T-helper 1 cell (primary cell): ENCODE measurements at places on chromosomes 2 and 18.

- DNase-seq: no peak
Measured at GRCh38 chr2:30997979-30998378, 140.3 kb downstream of the GALNT14 start.

DNA sequence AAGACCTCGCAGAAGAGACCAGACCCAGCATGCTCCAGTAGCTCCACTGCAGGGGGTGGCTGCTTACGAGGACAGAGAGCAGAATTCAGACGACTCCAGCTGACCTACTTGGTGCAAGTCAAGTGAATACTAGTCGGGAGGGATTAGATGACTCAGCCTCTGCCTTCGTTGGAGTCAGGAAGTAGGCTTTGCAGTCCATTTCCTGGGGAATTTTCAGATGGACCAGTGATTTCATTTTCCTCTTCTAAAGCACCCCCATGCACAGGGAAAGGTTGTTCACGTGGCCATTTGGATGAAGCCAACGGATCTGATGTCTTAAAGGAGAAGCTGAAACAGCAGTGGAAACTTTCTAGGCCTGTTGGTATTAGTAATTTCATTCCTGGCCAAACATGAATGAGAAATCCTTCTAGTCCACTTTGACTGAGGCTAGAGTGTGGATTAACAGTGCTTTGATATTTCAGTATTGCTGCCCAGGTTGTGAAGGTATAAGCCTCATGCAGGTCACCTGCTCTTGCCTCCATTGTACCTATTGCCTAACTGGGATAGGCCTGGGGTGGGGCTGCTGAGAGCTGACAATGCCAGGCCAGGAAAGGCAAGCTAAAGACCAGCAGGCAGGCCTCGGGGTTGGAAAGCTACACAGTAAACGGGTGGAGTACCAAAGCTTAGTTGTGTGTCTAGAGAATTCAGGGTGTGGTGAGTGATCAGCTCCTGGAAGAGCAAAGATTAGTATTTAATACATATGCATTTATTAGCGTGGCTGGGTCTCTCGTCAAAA lies 117.6 kb upstream of the FOSL2 start:
- DNase-seq: no peak

GRCh38 chr2:12624905-12625598 lies 91.7 kb upstream of the TRIB2 start:
- DNase-seq: no peak

- no peak for DNase-seq
Measured at GRCh38 chr2:184302506-184302905, 295.8 kb upstream of the ZNF804A start.

GRCh38 chr2:219281588-219281987 lies 2.4 kb downstream of the DNAJB2 start:
- DNase-seq: no peak

GRCh38 chr2:168626647-168627046 lies 170.6 kb downstream of the CERS6 start:
- DNase-seq: no peak

DNA sequence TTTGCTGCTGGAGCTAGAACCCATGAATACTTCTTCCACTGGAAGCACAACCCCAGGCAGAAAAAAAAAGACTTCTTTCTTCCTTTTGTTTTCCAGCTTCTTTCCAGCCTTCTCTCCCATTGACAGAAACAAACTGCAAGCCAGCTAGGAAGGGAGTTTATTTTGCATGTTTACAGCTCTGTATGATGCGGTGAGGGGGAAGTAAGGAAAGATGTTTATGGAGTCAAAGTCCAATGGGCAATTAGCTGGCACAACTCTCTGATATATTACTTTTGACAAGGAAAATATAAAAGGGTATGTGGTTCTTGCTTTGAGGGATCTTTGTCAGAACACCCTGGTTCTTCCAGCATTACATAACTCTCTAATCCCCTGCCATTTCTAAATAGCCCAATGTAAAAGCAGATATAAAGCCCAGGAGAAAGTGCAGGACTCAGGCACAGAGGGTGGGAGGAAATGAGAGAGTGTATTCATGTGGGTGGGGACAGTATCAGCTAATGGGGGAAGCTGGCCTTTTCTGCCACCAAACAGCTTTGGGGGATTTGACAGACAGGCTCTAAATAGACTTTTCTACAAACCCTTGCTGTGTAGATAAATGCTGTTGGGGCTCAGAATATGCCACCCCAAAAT lies 9.3 kb upstream of the NMS start:
- DNase-seq: no peak

DNA sequence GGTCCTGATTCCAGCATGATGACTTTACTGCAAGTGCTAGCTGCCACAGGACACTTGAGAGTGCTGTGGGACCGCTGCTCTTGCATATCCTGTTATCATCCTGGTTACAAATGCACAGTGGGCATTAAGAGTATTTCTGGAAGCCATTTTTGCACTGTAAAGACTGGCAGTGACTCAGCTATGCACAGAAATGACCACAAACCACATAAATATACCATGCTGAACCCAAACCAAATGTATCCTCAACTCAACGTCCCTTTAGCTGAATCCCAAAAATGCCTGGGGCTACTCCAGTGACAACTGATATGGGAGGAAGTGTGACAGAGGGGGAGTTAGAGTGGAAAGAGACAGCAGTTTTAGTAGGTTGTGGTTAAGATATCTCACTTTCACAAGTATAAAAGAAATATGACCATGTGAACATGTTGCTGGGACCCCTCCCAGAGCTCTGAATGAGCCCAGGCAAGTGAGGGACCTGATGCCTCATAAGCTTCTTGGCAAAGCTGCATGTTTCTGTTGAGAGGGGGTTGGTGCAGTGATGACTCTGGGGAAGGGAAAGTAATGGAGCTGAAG lies 37.3 kb downstream of the RHBDD1 start:
- no peak for DNase-seq

GRCh38 chr18:48931680-48932461 lies 18.9 kb downstream of the SMAD7 start:
- no peak for DNase-seq

- no peak for DNase-seq
Measured at GRCh38 chr2:105409717-105410116, 10.9 kb upstream of the FHL2 start.

GRCh38 chr2:14417551-14417950 lies 215.0 kb upstream of the LRATD1 start:
- no peak for DNase-seq

DNA sequence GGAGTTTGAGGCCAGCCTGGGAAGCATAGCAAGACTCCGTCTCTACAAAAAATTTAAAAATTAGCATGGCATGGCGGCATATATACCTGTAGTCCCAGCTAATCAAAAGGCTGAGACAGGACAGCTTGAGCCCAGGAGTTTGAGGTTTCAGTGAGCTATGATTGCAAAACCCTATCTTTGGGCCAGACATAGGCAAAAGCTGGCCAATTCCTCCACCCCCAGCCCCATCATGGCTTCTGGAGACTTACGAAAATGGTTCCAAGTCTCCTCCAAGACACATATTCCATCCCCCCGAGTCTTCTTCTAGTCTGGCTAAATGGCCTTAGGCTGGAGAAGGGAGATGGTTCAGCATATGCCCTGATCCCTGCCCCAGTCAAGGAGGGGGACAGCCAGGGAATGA lies 172.8 kb upstream of the HAAO start:
- DNase-seq: no peak

- DNase-seq: no peak
Measured at GRCh38 chr18:66682855-66683322, 79.0 kb upstream of the CDH19 start.

DNA sequence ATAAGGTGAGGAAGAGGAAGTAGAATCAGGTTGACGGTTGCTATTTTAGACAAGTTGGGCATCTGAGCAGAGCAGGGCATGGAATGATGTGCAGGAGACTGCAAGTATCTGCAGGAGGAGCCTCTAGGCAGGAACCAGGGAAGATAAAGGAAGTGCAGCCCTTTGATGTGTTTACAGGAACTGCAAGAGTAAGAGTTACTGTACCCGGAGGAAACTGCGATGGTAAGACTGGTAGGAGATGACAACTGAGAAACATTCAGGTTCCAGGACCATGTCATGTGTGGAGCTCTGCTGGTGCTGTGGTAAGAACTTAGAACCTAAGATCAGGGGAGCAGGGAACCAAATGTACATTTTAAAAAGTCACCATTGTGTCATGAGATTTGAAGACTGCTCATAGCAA lies 134.3 kb upstream of the STON1 start:
- DNase-seq: no peak

- DNase-seq: no peak
Measured at GRCh38 chr2:109257653-109258052, 128.6 kb downstream of the SH3RF3 start.

GRCh38 chr2:159775021-159775420 lies 23.0 kb downstream of the CD302 start:
- DNase-seq: no peak

DNA sequence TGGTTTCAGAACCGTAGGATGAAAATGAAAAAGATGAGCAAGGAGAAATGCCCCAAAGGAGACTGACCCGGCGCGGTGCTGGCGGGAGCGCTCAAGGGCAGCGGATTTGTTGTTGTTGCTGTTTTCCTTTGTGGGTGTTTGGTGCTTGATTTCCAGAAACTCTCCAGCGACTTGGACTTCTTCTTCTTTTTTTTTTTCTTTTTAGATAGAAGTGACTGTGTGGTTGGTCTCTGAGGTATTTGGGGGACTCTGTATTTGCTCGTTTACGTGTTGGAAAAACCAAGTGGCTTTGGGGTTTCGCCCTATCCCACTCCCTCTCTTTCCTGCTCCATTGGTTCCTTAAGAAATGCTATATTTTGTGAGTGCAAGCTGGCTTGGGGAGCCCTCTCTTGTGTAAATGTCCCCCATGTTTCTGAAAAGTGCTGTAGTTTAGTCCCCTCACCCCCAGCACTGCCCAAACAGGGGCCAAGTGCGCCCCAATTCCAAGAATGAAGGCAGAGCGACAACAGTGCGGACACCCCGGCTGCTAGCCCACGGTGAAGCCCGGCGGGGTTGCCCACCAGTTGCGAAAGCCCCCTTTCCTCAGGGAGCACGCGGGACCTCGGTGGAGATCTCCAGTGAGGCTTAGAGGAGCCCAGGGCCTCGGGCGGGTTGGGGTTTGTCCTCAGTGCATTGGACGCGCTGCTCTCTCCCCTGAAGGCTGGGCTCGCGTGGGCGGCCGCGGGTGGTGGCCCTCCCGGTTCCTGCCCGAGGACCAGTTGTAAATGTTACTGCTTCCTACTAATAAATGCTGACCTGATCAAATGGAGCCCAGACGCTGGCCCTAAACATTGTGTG lies 1.8 kb downstream of the HOXD9 start:
- no peak for DNase-seq

- DNase-seq: no peak
Measured at GRCh38 chr2:233107831-233108300, 47.7 kb downstream of the INPP5D start.

- DNase-seq: no peak
Measured at GRCh38 chr2:60364491-60364890, 189.0 kb downstream of the BCL11A start.

DNA sequence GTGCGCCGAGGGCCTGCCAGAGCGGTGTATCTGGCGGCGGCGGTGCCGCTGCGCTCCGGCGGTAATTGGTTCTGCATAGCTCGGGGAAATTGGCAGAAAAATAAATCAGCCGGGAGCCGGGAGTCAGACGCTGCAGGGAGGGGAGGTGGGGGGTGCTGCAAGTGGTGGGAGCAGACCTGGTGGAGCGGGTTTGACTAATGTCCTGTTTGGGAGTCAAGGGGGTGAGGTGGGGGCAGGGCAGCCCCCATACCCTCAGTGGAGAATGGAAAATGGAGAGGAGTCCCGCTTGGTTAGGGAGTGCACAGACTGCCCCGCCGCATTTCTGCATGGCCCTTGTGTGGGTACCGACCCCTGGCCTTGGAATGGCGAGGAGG lies 107.3 kb downstream of the DYSF start:
- no peak for DNase-seq

GRCh38 chr2:46462936-46463335 lies 16.4 kb upstream of the TMEM247 start:
- no peak for DNase-seq

- no peak for DNase-seq
Measured at GRCh38 chr2:169073963-169074751, 4.8 kb downstream of the DHRS9 start.

DNA sequence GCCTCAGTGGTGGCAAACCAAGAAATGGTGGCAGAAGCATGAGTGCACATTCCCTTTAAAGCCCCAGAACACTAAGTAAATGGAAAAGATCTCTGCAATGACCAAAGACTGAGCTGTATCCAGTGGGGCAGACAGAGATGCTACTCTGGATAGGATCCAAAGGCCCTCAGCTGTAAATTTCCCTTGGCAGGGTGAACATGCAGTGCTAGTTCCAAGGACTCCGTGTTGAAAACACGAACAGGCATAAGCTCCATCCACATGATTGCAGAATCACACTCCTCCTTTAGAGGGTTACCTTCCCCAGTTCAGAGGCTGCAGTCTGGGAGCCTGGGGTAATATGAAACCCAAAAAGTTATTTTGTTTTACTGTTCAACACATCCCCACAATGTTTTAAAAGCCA lies 98.6 kb upstream of the KLF7 start:
- no peak for DNase-seq

- no peak for DNase-seq
Measured at GRCh38 chr18:50114448-50114847, 80.5 kb downstream of the MYO5B start.

DNA sequence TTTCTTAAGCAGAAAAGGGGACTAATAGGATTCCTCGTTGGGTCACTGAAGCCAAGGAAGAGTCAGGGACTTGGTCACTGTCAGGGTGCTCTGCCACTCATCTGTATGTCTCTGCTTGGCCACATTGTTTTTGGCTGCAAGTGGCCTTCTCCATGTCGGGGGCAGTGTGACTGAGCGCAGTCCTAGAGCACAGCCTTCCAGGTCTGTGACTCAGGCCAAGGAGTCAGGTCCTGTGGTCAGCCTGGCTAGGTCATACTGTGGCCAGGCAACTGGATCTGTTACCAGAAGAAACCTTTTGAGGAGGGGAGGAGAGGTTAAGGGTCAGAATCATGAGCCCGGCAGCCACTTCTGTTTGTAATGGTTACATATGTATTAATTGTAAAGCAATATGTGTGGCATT lies 61.3 kb downstream of the GALNT1 start:
- DNase-seq: no peak

DNA sequence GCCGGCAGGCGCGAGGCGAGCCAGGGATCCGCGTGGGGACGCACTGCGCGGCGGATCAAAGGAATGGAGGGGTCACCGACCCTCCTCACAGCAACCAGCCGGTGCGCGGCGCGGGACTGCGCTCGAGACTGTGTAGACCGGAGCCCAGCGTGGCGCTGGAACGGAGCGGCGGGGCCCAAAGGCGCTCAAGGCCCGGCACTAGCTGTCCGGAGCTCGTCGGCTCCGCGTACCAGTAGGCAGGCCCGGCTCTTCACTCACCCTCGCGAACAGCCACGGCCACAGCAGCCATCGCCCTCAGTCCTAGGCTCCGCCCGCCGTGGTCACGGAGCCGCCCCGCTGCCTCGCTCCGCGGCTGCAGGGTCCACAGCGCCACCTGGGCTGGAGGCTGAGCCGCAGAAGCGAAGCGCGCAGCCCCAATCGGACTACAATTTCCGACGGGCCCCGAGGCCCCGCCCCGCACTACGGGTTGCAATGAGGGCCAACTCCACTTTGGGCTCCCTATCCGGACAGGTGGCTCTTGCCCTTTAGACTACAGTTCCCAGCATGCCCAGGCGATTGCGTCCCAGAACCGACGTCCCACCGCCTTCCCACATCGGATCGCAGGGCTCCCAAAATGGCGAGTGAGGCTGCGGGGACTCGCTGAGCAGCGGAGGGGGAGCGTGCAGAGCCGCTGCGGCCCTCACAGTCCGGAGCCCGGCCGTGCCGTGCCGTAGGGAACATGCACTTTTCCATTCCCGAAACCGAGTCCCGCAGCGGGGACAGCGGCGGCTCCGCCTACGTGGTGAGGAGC lies at the start of the genes EIF2B4 and SNX17:
TSS of gene EIF2B4 (minus strand) at position 313 of the 790 bp plus-strand sequence. CDS start at position 289, 24 bp downstream.
TSS of gene SNX17 (plus strand) at position 591 of the 790 bp plus-strand sequence. CDS start at position 719, 128 bp downstream.
- DNase-seq: peak; percentile 99
